ENCODE measurements at places on chromosomes 12 and 14.

- DNase-seq: peak; percentile 50
Observed at GRCh38 chr12:12717586-12718380, 615 bp downstream of the CDKN1B start.

GRCh38 chr12:10075451-10075850 lies 23.3 kb downstream of the CLEC1A start:
- no peak for DNase-seq

DNA sequence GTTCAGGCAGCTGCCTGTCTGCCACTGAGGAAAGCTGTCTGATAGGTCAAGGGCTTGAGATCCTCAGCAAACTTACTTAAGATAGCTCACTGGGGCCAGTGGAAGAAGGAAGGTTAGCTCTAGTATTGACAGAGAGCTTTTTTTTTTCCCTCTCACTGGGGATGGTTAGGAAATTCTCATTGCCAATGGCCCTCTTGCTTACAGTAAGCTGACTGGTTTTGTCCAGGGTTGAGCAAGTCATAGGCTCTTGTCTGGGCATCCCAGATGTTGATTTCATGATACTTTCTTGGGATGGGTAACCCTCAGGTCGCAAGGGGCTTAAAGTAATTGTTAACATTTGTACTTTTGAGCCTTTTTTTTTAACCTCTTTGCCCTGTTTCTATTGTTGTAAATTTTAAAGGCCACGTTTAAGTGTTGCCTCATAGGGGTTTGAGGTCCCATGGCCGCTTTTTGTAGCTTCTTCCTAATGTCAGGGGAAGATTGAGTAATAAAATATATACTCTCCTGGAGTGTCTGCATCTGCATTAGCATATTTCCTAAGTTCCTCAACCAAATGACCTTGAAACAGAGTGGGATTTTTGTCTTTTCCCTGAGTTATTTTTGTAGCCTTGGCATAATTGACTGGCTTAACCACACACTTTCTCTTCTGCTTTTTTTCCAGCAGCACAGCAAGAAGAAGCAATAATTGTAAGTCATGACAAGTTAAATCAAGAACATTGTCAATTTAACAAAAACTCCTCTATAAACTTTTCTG lies 716.0 kb downstream of the LRFN5 start:
- DNase-seq: no peak

DNA sequence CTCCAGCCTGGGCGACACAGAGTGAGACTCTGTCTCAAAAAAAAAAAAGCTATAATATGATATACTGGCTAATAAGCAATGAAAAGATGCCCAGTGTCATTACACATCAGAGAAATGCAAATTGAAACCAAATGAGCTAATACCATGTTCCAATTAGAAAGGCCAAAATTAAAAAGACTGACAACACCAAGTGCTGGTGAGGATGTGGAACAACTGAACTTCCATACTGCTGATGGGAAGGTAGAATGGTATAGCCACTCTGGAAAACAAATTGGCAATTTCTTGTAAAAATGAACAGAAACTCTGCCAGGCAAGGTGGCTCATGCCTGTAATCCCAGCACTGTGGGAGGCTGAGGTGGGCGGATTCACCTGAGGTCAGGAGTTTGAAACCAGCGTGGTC lies 8.5 kb upstream of the PHETA1 start:
- DNase-seq: no peak

DNA sequence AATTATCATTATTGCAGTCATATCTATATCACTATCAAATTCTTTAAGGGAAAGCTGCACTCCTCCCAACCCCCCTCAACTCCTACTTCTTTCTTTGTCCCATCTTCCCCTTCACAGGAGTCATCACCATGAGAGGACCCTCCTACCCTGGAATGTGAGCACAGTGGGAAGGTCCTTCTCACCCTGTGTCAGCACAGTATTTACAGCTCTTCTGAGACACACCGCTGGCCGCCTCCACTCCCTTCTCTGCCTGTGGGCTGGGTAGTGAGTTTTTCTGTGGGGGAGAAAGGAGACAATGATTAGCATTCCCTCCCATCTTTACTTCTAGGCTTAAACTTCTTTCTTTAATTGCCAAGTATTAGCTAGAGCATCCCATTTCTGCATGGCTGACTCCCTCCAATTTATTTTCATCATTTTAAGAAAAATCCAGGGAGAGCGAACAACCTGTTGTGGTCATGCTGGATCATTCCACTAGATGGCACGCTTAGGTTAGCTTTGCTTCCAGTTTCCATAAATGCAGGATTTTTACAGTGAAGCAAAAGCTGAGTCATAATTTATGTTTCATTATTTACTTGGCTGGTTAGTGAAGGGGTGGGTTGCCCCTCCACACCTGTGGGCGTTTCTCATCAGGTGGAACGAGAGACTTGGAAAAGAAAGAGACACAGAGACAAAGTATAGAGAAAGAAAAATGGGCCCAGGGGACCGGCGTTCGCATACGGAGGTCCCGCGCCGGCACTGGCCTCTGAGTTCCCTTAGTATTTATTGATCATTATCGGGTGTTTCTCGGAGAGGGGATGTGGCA lies 188.5 kb downstream of the ALX1 start:
- peak; percentile 81 for DNase-seq

DNA sequence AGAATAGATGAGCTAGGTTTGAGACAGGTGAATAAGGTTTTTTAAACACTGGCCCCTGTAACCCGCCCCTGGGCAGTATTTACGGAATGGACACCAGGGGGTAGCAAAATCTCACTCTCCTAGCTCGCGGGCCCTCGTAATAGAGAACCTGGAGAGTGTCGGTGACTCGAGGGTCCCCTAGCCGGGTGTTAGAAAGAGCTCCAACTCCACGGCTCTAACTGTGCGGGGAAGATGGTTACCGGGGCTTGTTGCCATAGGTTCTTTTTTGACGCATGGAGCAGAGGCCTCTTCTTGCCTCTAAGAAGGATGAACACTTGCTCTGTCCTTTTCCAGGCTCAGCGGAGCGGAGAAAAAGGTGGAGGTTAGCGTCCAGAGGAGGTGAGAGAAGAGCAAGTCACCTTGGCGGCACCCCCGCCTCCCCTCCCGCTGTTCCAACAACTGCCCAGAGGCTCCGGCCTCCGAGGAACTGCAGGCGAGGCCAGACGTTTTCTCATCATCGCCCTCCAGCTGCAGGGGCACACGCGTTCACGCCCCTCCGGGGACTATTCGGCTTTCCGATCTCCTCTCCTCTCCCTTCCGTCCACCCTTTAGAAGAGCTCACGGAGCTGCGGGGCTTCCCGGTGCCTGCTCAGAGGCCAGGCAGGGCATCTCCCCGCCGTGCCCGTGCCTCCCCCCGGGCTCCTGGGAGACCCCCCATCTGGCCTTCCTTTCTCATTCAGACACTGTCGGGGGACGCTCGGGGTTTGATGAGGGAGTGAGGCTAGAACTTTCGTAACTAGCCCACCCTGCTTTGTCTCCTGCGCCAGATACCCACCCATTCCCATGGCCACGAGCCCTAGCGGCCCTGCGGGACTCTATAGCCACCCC lies 1.4 kb upstream of the ARHGEF40 start:
- DNase-seq: peak; percentile 72

- no peak for DNase-seq
Observed at GRCh38 chr12:71626768-71627167, 36.9 kb downstream of the ZFC3H1 start.

DNA sequence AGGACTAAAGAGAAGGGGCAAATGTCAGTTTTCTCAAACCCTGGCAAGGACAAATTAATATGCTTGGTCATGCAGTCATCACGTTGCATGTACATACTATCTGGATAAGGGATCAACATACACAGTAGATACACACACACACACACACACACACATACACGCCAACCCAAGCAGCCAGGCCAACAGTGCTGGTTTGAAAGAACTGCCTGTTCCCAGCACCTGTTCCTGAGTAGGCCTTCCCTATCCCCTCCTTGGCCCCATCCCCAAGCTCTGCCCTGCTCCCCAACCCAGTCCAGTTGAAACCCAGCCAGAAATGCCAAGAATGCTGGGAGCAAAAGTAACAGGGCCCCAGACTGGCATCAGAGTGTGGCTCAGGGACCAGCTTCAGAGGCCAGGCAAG lies 4.4 kb downstream of the ITGA7 start:
- no peak for DNase-seq

DNA sequence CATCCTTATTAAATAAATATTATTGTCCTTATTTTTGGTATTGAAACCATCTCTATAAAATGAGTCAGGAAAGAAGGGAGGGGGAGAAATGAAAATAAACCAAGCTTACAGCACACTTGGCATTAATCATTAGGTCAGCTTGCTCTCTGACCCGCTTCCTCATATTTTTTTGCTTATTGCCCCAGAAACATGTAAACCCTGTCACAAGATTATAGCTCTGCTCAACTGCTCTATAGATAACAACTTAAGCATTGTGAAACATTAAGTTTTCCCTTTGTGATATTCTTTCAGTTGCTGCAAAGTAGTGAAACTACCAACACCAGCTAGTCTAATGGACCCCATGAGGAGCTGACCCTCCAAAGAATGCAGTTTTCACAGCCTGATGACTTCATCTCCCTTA lies 819.5 kb downstream of the SLC16A7 start:
- no peak for DNase-seq

- DNase-seq: no peak
Observed at GRCh38 chr14:23579311-23579630, 681 bp upstream of the JPH4 start.

GRCh38 chr14:79727900-79728299 lies 483.4 kb downstream of the DIO2 start:
- no peak for DNase-seq

GRCh38 chr12:58313091-58313855 lies 371.9 kb downstream of the ATP23 start:
- DNase-seq: no peak

Measured in ELF-1 (cell line).